ENCODE measurements at places on chromosomes 7 and 10.
A peak's percentile ranks its signal among the peaks of the same experiment; 100 is the strongest.

- DNase-seq = no peak
Measured at GRCh38 chr7:6057316-6058129, 26.3 kb downstream of the ANKRD61 start.

- DNase-seq = no peak
Measured at GRCh38 chr7:106572394-106573124, 88.4 kb downstream of the CCDC71L start.

- DNase-seq = no peak
Measured at GRCh38 chr7:158028290-158028941, 559.2 kb downstream of the PTPRN2 start.

- DNase-seq = no peak
Measured at GRCh38 chr10:113960617-113961181, 83.0 kb upstream of the ADRB1 start.

DNA sequence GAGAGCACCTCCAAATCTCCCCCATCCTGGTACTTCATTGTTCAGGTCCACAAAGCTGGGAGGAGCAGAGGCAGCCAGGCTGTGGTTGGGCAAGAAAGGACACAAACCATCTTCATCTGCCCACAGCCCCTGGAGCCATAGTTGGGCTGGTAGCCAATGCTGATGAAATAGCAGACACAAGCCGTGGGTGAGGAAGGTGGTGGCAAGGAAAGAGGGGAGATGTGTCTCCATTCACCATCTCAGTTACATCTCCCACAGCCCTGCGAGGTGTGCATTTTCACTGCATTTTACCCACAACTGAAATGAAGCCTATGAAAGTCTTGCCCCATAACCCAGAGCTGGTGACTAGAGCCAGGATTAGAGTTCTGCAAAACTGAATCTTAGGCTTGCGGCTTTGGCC is 35.0 kb downstream of the PIK3AP1 start:
- no peak for DNase-seq

DNA sequence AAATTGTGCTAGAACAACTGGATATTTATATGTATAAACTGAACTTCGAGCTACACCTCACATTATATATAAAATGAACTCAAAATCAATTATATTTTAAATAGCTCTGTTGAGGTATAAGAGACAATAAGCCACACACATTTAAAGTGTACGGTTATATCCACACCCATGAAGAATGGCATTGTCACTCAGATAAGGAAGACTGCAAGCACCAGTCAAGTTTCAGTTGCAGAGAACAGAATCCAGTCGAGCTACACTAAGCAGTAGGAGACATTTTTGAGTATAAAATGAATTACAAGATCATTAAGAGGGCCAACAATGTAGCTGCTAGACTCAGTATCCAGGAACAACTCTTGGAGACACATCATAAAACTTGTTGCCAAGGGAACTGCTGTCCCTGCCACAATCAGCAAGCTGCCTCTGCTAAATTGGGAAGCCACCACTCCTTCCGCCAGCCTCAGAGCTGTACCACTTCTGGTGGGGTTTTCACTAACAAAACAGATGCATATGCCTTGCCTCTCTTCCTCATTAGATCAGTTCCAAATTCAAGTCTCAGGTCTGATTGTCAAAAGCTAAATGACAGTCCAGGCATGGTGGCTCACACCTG is 19.6 kb upstream of the GPNMB start:
- no peak for DNase-seq

DNA sequence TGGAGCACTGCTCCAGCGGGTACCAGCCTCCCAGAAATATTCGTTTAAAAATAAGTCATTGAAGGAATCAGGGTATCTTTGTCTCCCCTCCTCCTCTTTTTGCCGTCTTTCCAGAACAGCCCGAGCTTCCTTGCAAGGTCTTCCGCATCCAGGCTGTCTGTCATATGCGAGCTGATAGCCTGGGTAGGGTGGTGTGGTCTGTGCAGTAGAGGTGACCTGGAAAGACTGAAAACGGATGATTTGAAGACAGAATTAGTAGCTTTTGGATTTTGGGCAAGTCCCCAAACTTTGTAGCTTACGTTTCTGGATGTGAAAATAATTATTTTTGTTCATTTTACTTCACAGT is 480 bp downstream of the VPS50 start:
- no peak for DNase-seq

GRCh38 chr10:30868611-30869010 is 163.1 kb downstream of the ZNF438 start:
- no peak for DNase-seq

- DNase-seq = no peak
Measured at GRCh38 chr7:76328389-76328788, 25.9 kb downstream of the HSPB1 start.

DNA sequence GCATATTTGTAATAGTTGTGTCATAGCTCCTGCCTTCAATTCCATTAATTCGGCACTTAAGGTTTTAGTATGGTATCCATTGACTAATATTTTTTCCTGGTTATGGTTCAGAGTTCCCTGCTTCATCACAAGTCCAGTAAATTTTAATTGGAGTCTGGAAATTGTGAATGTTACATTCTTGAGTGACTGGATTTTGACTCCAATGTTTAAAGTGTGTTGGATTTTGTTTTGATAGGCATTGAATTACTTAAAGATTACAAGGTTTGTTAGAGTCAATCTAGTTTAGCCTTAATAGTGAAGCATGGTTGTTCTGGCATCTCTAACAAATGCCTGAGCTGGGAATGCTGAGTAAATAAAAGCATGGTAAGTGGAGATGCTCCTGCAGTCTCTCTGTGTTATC is 326.6 kb upstream of the IGFBP3 start:
- DNase-seq = no peak

GRCh38 chr10:85459906-85460305 is 906.7 kb downstream of the GRID1 start:
- DNase-seq = no peak

DNA sequence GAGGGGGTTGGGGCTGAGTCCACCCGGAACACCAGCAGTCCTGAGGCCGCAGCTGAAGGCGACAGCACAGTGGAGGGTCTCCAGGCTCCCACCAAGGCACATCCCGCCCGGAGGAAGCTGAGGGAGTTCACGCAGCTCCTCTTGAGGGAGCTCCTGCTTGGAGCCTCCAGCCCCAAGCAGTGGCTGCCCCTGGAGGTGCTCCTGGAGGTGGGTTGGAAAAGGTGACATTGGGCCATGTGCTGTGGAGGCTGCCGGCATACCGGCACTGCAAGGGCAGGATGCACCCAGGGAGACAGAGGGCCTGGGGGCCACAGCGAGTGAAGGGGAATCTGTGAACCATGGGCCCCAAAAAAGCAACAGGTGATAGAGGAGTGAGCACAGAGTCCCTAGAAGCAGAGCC is 119.4 kb downstream of the LRRC18 start:
- no peak for DNase-seq

- no peak for DNase-seq
Measured at GRCh38 chr10:29021591-29021990, 267.3 kb upstream of the LYZL1 start.

DNA sequence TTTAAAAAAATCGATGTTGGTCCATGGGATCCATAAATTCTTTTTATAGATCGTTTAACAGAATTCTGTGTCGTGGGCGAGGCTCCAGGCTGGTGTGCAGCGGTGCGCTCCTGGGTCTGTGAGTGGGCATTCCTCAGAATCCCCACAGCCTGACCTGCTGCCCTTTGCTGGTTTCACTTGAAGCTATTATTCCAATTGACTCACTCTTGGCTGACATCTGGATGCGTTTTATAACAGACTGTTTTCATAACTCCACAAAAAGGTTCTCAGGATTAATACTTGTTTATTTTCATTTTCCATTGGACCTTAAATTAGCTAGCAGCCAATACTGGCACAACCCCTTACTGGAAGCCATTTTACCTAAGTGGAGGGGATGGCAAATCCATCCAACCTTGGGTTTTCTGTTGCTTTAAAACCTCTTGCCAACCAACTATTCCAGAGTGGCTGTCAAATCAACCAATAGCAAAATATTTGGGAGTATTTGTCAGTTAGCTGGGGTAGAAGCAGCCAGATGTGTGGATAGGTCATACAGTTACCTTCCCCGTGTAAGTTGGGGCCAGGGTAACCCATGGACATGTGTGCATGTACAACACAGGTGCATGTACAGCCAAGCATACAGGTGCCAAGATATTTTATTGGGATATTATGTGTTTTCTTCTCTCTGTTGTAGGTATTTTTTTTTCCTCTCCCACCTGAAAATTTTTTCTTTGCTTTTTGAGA is 160.7 kb upstream of the ZNF32 start:
- no peak for DNase-seq

- DNase-seq = no peak
Measured at GRCh38 chr10:116878123-116878522, 28.8 kb downstream of the ENO4 start.

GRCh38 chr7:25515633-25516275 is 287.5 kb upstream of the NPVF start:
- DNase-seq = no peak

DNA sequence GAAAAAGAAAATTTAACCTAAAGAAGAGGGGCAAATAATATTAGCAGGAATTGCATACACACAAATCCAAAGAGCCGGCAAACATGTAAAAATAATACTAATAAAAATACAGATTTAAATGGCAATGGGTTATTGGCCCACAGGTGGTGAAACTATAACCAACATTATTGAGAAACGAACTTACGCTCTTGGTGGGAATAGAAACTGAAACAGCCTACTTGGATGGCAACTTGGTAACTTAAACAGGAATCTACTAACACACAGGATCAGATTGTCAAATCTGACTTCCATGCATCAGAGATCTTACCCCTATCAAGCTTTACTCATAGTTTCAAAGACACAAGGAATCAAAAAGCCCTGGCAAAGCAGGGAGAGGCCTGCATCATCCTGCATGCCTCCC is 66.5 kb downstream of the ANLN start:
- DNase-seq = no peak

DNA sequence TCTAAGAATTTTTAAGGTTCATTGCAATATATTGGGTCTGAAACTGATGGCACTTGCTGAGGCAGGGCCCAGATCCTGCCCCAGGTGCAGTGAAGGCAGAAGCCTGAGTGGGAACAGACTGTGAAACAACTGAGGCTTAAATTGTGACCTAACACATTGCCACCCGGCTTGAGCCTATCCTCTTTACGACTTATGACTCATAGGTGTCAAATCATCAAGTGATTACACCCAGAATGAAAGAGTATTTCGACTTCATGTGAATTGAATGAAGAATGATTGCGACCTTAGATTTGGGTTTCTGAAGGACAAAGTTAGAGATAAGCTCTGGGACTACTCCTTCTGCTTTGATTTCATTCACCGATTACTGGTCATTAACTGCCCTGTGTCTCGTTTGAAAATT is 200.9 kb downstream of the CREB5 start:
- DNase-seq = no peak

DNA sequence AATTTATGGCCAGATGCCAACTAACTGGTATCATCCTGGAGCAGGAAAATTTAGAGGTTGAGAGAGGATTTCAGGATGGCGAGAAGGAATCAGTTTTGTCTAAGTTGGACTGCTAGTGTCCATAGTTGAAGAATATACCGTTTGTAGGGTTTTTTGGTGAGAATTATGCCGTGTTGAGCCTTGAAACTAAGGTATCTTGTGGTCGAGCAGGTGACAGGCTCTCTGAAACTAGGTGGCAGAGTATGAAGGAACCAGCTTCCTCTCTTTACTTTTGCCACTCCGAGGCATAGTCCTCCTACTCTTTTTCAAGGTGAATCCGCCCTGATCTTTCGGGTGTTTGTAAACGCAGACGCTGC is 9.7 kb downstream of the MDFIC start:
- DNase-seq = no peak

GRCh38 chr10:110141871-110142635 is 65.4 kb upstream of the MXI1 start:
- DNase-seq = no peak

- DNase-seq = no peak
Measured at GRCh38 chr10:92264249-92264648, 26.6 kb downstream of the CPEB3 start.

- DNase-seq = no peak
Measured at GRCh38 chr7:6168477-6168868, 104.0 kb downstream of the CYTH3 start.

GRCh38 chr10:7915923-7916536 is 97.7 kb downstream of the TAF3 start:
- DNase-seq = no peak

- DNase-seq = peak; percentile 62
Measured at GRCh38 chr7:94301024-94301586, 93.6 kb upstream of the COL1A2 start.

- DNase-seq = no peak
Measured at GRCh38 chr10:19783721-19784120, 32.5 kb upstream of the PLXDC2 start.

DNA sequence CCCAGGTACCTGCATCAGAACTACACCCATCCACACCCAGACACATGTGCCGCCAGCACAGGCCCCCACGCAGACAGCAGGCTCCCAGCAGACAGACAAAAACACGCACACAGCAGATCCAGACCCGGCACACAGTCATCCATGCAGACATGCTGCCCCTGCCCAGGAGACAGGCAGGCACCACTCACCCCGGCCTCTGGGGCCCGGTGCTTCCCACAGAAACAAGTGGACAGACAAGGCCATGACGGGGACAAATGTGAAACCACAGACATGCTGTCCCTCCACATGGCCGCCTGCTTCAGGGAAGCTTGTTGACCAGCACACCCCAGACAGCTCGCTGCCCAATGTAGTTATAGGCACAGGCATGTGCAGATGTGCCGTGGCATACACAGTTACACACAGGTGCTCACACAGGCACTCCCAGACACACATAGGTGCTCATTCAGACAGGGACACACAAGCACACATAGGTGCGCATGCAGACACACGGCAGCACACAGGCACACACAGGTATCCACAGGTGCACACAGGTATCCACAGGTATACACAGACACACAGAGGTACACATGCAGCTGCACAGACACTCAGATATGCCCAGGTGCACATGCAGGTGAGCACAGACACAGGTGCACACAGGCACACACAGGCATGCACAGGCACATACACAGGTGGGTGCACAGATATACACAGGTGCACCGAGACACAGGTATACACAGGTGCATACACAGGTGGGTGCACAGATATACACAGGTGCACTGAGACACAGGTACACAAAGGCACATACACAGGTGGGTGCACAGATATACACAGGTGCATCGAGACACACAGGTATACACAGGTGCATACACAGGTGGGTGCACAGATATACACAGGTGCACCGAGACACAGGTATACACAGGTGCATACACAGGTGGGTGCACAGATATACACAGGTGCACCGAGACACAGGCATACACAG is 10.5 kb upstream of the SCART1 start:
- DNase-seq = no peak

GRCh38 chr7:86785641-86786040 is 141.9 kb downstream of the GRM3 start:
- no peak for DNase-seq

GRCh38 chr10:97426776-97427570 is 982 bp downstream of the PGAM1 start:
- no peak for DNase-seq

- no peak for DNase-seq
Measured at GRCh38 chr7:127652333-127653248, 597 bp downstream of the SND1 start.

GRCh38 chr7:118580743-118581382 is 356.4 kb downstream of the ANKRD7 start:
- DNase-seq = no peak

GRCh38 chr10:43884501-43885105 is 235.9 kb upstream of the ZNF32 start:
- no peak for DNase-seq

- DNase-seq = no peak
Measured at GRCh38 chr10:116989439-116989838, 15.5 kb downstream of the SHTN1 start.

GRCh38 chr7:76257973-76258372 is 44.5 kb upstream of the HSPB1 start:
- no peak for DNase-seq

Data from glomerular endothelial cell (primary cell).